ENCODE measurements at places on chromosomes 16 and 17.

- peak; percentile 25 for DNase-seq
Measured at GRCh38 chr17:17235212-17236174, 1.5 kb downstream of the FLCN start.

DNA sequence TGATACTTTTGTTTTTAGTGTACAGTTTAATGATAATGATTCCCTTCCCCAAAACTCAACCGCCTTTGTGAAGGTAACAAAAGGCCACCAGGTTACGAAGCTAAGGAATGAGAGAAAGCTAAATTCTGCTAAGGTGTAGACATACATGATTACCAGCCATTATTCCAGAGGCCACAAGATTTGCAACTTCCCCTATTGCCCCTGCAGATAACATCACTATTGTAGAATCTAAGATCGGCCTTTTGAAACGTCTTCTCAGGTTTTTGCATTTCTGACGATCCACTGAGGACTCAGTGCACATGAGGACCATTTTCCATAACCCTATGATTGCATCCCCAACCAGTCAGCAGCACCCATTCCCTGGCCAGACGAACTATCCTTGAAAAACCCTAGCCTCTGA, 33.9 kb upstream of the SNN start:
- DNase-seq: peak; percentile 54

DNA sequence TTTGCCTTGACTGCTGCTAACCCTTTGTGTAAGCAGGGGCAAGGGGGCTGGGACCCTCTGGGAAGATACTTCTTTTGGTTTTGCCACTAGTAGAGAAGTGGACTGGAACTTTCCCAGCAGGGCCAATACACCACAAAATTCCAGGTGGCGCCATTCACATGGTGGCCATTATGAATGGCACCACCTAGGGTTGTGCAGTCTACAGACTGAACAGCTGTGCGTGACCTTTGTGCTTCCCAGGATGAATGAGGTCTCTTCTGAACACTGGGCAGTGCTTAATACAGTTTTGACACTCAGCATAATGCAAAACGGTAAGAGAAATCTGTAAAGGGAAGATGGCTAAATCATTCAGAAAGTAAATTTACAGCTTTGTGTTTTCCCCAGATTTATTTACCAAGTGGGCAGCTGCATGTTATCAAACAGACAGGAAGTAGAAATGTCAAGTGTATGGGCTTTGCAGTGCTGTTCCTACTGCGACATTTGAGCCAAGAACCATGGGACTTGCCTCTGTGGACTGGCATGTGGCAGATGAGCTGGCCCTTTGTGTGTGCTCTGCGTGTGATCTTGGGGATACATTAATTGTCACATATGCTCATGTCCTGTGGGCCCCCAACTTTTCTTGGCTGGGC, 9.2 kb downstream of the SYT17 start:
- DNase-seq: no peak

GRCh38 chr17:74633326-74633725, 9.8 kb upstream of the CD300E start:
- no peak for DNase-seq

GRCh38 chr16:75565640-75566039, 539 bp upstream of the GABARAPL2 start:
- DNase-seq: no peak

GRCh38 chr17:48215583-48216139, 108.1 kb downstream of the SNX11 start:
- DNase-seq: peak; percentile 30

DNA sequence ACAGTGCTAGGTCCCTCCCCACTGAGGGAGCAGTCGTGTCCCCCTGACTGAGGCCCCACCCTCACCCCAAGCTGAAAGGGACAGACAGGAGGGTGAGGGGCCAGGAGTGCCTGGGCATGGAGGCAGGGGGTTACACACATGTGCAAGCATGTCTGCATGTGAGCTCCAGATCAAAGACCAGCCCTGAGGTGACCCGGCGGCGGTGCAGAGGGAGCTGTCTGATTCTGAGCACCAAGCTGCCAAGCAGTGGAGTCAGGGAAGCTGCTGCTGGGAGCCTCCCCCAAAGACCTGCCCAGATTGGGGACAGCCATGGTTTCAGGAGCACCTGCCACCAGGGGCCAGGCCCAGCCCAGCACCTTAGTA, 5.5 kb downstream of the DLX3 start:
- no peak for DNase-seq

DNA sequence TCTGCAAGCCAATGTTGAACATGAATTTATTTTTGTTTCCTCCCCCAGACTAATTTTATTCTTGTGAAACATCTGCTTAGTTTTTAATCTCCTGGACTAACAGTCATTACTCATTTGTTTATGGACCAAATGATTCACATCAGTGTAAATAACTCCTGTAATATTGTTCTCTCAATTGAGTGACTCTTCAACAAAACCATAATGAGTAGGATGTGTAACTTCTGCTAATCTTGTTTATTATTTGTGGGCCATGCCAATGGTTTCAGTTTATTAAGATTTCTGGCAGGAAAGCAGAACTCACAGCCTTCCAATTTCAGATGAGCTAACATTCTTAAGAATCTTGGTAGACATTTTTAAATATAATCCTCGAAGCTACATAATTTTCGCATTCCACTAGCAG, 1216.3 kb upstream of the GOT2 start:
- no peak for DNase-seq

DNA sequence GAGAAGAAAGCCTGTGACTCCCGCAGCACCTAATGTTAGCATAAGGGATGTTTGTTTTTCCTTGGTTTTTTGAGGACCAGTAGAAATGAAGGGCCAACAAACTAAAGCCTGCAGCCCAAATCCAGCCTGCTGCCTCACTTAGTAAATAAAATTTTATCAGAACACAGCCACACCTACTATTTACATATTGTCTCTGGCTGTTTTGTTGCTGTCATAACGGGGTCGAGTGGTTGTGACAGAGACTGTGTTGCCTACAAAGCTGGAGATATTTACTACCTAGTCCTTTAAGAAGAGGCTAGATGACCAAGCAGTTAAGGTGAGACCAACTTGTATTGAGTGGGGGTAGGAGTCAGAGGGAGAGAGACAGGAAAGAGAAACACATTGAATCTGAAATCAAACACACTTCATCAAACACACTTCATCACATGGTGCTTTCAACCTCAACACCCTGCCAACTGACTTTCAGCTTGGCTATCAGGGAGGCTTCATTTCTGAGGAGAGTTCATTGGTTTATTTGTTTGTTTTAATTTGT, 546.3 kb upstream of the CDH11 start:
- DNase-seq: no peak

- no peak for DNase-seq
Measured at GRCh38 chr17:31015639-31016038, 44.8 kb downstream of the RNF135 start.

GRCh38 chr17:48620461-48621139, 5.5 kb upstream of the HOXB8 start:
- no peak for DNase-seq

DNA sequence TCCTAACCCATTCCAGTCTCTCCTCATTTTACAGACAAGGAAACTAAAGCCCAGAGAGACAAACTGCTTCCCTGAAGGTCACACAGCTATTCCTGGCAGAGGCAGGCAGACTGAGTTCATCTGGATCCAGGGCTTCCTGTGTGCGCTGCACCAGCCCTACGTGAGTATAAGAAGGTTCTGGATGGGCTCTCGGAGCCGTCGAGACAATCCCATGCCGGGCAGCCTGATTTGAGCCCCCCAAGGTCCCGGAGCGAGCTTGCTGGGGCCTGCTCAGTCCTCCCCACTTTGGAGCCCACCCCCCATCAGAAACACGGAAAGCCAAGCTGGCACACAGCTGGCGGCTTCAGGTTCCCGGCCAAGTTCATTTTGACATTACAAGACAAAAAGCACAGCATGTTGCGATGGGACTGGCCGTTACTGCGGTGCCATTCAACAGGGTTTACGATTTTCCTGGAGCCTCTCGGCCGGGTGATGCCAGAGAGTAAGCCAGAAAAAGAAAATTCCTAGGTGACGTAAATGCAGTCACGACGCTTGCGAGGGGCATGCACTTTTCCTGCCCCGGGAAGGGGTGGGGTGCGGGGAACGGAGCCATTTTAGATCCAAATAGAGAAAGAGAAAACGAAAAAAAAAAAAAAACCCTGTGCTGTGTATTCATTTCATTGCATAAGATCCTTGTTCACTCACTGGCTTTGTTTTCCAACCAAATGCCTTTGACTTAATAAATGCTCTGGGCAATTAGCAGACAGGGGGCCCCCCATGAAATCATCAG, 167.1 kb upstream of the FOXF1 start:
- DNase-seq: no peak

DNA sequence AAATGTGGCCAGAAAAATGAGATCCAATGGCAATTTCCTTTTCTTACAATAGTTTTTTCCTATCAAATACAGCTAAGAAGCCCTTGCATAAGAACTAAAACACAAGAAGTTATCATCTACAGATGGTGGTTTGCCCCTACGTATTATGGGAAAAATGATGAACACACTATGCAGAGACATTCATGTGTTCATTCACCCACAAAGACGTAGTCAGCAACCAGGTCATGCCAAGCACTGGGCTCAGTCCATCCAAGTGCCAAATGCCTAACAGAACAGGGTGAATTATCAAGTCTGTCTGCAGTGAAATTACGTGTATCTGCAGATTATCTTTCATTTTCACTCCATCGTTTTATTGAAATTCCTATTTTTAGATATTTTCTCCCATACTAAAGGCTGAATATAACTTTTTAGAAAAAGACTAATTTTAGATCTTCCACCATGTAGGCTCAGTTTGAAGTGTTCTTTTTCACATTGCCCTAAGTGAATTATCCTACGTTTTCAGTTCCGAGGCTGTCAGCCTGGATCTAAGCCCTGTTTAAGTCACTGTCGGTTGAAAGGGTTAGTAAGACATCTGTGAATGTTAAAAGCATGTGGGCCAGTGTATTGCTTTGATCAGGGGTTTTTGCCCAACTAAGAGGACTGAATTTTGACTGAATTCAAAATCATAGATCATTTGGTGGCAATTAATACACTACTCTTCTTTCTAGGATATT, 78.1 kb upstream of the DHX40 start:
- no peak for DNase-seq

- DNase-seq: peak; percentile 82
Measured at GRCh38 chr16:23518435-23518891, 8.2 kb upstream of the GGA2 start.

DNA sequence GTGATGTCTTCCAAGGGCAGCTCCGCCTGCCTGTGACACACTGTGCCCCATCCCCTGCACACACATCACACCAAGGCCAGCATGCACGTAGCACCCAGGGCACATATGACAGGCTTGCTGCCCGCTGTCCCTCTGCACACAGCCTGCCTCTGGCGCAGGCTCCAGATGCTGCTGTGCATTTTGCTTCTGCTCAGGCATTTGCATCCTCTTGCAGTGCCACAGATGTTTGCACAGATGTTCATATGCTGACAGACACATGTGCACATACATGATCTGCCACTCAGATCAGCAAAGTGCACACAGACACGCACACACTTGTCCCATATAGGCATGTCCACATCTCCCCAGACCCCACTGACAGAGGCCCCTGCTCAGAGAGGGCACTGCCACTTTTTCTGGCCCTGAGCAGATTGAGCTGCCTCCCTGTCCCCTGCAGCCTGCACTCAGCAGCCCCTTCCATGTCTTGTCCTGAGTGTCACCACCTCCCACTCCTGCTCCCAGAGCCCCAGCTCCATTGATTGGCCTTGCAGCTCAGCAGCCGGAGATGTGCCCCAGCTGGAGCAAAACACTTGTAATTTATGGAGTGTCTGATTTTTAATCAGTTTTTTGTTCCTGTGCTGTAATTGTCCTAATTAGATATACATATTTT, 115.1 kb upstream of the RPL38 start:
- no peak for DNase-seq

DNA sequence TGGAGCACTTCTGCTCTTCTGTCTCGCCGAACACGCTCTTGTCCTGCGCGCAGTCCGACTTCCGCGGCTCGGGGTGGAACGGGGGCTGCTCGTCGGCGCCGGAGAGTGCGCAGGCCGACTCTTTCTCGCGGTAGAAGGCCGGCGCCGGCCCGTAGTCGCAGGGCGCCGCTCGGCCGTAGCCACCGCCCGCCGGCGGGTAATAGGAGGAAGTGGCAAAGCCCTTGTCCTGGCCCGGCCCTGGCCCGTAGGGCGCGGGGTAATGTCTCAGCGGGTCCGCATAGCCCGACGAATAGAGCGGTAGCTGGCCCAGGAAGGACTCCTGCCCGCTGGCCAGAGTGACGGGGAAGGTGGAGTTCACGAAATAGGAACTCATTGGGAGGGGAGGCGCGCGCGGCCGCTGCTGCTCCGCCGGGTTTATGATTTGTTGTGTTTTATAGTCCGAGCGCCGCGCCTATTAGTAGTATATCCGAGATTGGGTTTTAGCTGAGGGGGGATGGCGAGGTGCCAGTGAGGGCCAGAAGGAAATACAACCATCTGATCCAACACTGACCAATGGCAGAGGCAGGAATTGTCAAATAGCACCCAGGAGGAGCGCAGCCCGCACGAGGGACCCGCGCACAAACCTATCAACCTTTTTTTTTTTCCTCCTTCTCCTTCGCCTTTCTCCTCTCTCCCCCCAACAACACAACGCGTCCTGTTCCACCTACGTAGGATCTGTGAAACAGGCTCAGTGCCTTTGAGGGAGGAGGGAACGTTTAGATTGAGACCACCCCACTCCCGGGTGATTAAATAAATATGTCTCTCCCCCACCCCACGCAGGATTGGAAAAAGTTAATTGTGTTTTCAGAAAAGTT, 4.4 kb upstream of the HOXB5 start:
- peak; percentile 38 for DNase-seq

- peak; percentile 42 for DNase-seq
Measured at GRCh38 chr17:67629971-67630320, 87.8 kb upstream of the NOL11 start.

GRCh38 chr16:50478075-50478772, 70.0 kb upstream of the NKD1 start:
- DNase-seq: no peak

DNA sequence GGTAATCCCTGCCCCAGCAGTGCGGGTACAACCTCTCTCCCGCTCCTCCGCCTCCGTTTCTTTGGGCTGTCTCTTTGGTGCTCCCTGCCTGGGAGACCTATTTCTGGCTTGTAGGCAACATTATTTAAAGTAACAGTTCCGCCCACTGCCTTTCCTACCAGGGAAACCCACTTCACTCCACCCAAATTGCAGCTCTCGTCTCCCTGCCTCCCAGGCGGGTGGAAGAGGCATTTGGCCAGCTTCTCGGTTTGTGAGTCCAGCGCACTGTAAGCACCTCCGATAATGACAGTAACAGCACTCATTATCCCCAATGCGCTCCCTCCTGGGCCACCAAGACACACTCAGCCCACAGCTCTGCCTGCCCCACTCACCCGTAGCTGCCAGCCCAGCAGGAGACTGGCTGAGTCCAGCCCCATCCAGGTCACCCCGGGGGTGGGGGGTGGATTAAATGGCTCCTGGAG, 165.1 kb upstream of the CDC42EP4 start:
- DNase-seq: no peak

GRCh38 chr16:80862160-80862705, 57.8 kb upstream of the CDYL2 start:
- peak; percentile 14 for DNase-seq

Data from NB4 (cell line).